ENCODE measurements at places on chromosomes 1 and 21.

DNA sequence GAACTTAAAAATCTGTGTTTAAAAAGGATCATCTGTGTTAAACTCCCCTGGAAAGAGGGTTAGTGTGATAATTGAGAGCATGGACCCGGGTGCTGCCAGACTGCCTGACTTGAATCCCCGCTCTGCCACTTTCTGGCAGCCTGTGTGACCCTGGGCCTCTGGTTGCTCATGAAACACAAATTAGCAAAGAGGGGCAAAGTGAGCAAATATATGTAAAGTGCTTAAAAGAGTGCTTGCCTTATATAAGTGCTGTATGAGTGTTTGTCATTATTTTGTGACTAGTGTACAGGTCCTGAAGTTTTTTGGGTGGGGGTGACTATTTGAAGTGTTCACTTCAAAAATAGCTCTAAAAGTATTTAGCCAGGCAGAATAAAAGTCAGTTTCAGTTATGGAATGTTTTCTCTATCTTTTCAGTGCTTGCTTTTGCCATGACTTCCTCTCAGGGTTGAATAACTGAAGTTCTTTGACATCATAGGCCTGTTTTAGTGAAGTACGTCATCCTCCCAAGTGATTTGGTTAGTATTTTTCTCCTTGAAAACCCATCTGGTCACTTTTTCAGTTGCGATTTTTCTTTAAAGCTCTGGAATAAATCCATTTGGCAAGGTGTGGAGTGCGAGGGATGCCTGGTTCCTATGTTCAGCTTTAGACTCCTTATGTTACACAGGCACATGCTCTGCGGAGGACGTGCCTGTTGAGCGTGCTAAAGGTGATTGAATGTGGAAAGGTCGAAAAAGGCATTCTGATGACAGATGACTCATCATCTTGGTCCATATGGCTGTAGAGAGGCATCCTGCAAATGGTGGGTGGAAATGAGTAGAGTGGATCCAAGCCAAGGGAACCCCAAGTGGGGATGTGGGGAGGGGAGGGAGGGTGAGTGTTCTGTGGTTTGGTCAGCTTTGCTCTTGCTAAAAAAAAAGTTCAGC lies 47.8 kb downstream of the AK4 start:
- DNase-seq, result no peak

DNA sequence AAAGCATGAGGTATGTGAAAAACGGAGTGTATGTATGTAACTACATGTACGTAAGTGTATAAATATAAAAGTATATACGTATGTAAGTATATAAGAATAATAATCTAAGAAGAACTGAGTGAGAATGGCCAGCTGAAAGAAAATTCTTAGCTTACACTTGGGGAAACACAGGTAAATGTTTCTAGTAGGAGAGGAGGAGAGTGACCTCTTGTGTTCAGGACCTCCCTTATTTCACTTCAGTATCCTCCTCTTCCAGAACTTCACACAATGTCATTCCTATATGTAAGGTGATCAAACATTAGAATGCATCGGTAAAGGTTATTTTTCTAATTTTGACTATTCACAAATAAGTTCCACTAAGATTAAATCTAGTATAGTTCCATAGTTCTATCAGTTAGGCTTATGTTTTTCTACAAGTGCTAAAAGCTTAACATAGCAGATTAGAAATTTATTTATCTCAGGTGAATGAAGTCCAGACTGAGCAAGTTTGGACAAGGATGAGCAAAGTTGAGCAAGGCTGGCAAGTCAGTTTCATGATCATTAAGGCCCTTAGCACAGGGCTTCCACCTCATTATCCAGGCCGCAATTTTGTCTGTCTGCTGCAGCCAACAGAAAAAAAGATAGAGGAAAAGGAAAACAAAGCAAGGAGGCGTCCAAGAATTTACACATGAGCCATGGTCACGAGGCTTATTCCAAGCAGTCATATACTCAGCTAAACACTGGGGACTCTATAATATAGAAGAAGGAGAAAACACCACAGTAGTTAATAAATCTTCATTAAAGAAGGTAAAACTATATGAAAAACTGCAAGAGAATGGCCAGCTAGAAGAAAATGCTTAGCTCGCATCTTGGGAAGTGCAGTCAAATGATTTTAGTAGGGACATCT lies 7.1 kb upstream of the MROH9 start:
- no peak for DNase-seq

DNA sequence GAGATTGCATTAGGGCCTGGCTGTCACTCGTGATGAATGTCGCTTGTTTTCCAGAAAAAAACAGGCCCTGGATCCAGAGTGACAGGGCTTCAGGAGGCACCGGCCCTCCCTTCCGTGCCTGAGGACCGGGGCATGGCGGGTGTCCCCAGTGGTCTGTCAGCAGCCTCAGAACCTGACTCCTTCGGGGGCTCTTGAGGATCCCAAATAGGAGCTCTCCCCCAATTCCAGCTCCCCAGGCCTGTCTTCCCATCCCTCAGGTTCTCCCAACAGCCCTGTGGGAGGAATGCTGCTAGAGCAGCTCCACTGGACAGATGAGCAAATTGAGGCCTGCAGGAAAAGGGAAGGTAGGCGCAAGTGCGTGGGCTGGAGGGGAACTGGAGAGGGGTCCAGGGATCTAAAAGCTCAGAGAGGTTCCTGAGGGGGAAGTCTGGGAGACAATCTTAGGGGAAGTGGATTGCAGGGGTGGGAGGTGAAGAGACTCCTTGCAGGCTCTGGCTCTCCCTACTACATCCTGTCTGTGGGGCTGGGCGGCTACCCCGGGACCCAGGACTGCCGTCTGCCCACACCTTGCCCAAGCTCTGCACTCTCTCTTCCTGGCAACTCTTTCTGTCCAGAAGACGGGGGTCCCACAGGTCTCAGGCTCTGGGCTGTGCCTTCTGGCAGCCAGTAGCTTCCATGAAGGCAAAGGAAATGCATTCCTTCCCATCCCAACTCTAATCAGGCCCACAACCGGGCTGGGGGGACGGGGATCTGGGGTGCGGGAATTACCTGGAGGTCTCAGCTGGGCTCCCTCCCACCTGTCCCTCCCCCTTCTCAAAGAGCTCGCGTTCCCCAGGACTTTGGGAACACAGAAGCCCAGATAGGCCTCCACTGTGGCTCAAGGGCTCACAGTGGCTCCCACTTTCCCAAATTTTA lies 105.7 kb upstream of the CASZ1 start:
- DNase-seq, result no peak

DNA sequence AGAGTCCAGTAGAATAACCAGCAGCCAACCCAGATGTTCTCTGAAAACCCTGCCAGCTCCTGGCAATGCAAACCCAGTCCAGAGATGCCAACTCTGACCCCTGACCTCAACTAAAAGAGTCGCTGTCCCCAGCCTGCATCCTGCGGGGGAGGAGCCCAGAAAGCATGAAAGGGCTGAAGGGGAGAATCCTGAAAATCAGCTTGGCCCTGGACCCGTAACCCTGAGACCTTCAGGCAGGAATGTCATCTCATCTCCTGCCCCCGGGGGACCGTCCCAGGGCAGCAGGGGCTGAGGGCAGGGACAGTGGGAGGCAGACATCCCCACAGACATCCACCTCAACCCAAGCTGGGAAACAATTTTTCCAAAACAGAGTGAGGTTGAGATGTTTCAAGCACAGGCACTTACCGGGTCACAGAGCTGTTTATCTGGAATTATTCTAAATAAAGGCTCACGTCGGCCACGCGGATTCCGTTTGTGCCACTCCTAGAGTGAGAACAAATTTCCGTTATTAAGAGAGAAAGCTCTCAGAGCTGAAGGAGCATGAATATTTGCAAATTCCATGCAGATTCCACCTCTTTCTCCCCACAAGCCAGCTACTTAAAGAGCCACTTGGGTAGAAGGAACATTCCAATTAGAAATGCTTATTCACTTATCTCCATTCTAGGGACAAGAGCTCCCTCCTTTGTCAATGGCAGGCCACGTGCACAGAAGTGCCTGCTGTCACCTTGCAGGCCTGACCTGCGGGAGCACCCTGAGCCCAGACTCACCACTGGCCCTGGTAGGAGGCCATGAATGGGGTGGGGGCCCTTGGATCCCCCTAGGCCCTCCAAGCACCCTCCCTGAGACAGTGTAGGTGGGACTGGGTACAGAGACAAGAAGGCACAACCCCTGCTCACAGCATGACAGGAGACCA lies 240.1 kb downstream of the NPHP4 start:
- no peak for DNase-seq

GRCh38 chr1:209627732-209628196 lies 24.5 kb downstream of the LAMB3 start:
- peak; percentile 65 for DNase-seq

DNA sequence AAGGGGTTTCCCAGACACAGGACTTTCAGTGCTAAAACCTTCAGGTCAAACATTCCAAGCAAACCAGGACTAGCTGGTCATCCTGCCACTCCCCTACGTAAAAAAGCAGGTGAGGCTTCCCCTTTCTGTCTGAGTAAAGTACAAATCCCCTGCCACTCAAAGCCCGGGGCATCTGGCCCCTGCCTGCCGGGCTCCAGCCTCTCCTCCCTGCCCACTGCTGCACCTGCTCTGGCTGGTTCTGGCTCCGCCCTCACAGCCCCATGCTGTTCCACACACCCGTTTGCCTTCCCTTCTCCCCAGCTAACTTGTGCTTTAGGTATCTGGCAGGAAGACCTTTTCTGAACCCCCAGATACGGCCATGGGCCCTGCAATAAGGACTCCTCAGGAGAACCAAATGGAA lies 23.3 kb upstream of the S100A7 start:
- DNase-seq, result peak; percentile 97

- DNase-seq, result no peak
These were observed 143.3 kb downstream of the TRABD2B start for GRCh38 chr1:47853852-47854251.

- DNase-seq, result no peak
These were observed 24.1 kb upstream of the TRAPPC10 start for GRCh38 chr21:43988016-43988415.

GRCh38 chr21:38249696-38250278 lies 7.0 kb upstream of the KCNJ15 start:
- no peak for DNase-seq

DNA sequence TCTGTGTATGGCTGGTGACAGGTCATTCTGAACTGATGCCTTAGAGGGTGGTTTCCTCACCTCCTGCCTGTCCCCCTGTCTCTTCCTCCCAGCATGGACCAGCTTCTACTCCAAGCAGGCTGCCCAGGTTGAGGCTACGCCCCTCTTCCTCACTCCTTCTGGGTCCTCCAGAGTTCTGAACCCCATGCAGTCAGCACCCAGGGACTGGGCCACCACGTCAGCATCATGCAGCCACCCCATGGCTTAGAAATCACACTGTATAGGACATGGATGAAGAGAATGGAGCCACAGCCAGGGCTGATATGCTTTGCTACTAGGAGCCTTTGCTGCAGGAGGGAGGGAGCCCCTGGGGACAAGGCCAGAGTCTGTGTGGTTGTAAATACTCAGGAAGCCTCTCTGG lies 8.3 kb downstream of the FOXO6 start:
- DNase-seq, result no peak

- DNase-seq, result no peak
These were observed 4.4 kb downstream of the ROR1 start for GRCh38 chr1:63777965-63778880.

- DNase-seq, result no peak
These were observed 233.3 kb downstream of the KCNJ6 start for GRCh38 chr21:37682966-37683365.

- peak; percentile 57 for DNase-seq
These were observed 207.3 kb downstream of the DSCAM start for GRCh38 chr21:40639616-40640194.

- no peak for DNase-seq
These were observed 5.2 kb upstream of the LHX4 start for GRCh38 chr1:180224902-180225301.

DNA sequence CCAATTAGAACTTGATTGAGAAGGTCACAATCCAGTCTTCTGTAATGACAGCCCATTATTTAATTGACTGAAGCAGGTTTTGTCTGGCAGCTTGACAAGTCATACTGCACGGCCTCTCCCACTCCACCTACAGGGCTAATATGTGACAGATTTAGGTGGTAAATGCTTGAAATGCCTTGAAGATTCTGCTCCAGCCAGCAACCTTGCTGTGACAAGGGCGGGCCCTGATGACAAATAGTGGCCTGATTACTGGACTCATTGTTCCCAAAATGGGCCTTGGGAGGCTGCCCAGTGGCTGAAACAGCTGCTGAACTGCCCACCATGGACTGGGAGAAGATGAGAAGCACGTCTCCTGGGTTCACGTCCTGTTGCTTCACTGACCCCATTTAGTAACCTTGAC lies 30.0 kb upstream of the CRNN start:
- DNase-seq, result no peak

GRCh38 chr1:178694923-178695525 lies 30.0 kb upstream of the RALGPS2 start:
- no peak for DNase-seq

DNA sequence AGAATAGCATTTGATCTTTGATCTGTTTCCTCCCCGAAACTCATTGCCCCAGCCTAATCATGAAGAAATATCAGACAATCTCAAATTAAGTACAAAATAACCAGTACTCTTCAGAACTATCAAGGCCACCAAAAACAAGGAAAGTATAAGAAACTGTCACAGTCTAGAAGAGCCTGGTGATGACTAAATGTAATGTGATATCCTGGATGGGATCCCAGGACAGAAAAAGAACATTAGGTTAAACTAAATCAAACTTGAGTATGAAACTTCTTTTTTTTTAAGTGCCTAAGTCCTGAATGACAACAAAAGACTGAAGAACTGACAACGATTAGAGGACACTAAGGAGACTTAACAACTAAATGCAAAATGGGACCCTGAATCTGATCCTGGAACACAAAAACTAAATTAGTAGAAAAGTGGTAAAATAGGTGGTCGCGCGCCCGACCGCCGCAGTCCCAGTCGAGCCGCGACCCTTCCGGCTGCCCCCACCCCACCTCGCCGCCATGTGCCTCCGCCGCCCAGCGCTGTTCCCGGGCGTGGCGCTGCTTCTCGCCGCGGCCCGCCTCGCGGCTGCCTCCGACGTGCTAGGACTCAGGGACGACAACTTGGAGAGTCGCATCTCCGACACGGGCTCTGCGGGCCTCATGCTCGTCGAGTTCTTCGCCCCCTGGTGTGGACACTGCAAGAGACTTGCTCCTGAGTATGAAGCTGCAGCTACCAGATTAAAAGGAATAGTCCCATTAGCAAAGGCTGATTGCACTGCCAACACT lies 5.5 kb upstream of the PRKAB2 start:
- no peak for DNase-seq

GRCh38 chr1:30805304-30806003 lies 47.9 kb upstream of the LAPTM5 start:
- DNase-seq, result no peak

DNA sequence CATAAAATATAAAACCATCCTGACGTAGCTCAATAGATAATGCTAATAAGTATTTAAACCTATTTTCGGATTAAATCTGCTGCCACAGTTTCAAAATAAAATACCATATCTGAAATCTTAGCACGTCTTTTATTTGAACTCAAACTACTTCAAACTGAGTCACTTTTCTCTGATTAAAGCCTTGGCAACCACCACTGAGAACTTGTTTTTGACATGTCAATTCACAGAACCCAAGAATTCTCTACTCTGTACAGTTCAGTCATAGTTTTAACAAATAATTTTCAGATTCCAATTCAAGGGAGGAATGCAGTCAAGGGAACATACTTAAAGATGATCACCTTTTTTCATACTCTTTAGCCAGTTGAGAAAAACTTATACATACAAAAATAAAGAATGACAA lies 643.2 kb downstream of the KCNT2 start:
- DNase-seq, result no peak

GRCh38 chr1:173134029-173134428 lies 73.1 kb downstream of the TNFSF4 start:
- no peak for DNase-seq

GRCh38 chr1:218867066-218867465 lies 306.6 kb upstream of the LYPLAL1 start:
- no peak for DNase-seq
